ENCODE measurements at places on chromosomes 11 and 22. TPM values are rescaled to one million over a fixed set of nuclear protein-coding genes. Genes with fewer than 3 reads are reported as not detected.

SCN4B gene
- total RNA-seq: 0.06 TPM

CHRDL2 gene
- total RNA-seq: 5.0 TPM

CCDC117 gene
- 14.6 TPM for total RNA-seq

FLRT1 gene
- total RNA-seq: not detected

TRIOBP gene
- total RNA-seq: 21.7 TPM

CATSPER1 gene
- 2.1 TPM for total RNA-seq

ARHGAP42 gene
- 10.9 TPM for total RNA-seq

RBFOX2 gene
- 32.3 TPM for total RNA-seq

GGTLC3 gene
- total RNA-seq: not detected

OR52J3 gene
- total RNA-seq: not detected

BTBD18 gene
- not detected for total RNA-seq

RASGRP2 gene
- total RNA-seq: 1.1 TPM

PPP2R5B gene
- 7.1 TPM for total RNA-seq

OR56A1 gene
- not detected for total RNA-seq

LSP1 gene
- total RNA-seq: 1.8 TPM

CNIH2 gene
- total RNA-seq: 1.1 TPM

CENPM gene
- total RNA-seq: 31.5 TPM

ATP6V1E1 gene
- total RNA-seq: 110 TPM

CD248 gene
- not detected for total RNA-seq

IGSF9B gene
- total RNA-seq: 1.3 TPM

TSPAN32 gene
- total RNA-seq: not detected

SLC5A1 gene
- total RNA-seq: not detected

MCHR1 gene
- total RNA-seq: not detected

ZNF408 gene
- total RNA-seq: 15.2 TPM

Measured in A549 treated with DMSO at 1 μM for 4 hours (cell line).